ENCODE measurements at places on chromosomes 2 and 18.

GRCh38 chr2:191036363-191036762 is 22.4 kb upstream of the STAT1 start:
- no peak for DNase-seq

DNA sequence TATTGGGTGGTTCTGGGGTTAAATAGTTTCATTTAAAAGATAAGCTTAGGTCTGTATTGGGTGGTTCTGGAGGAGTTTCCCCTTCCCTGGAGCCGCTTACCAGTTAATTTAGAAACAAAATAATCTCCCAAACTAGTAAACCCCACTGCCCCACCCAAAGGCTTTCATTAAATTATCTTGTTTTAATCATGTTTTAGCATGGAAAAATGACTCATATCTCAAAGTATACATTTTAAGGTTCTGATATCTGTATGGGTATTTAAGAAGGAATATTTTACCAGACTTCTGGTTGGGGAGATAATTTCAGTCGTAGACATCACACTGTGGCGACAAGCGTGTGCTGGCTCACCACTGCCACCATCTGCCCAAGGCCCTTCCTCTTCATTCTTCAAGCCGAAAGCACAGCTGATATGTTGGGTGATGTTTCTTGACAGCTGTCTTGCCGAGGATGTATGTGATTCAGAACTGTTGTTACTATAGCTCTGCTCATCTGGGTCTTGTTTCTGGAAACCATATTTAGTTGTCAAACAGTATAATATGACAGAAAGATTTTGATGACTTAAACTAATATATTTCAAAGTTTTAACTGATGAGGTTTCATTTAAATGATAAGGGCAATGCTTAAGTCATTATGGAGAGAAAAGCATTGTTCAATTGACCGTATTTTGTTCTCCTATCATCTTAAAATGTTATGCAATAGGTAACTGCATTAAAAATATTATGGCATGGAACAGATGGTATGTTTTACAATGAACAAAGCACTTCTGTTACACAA is 5.1 kb downstream of the FIGLA start:
- no peak for DNase-seq

DNA sequence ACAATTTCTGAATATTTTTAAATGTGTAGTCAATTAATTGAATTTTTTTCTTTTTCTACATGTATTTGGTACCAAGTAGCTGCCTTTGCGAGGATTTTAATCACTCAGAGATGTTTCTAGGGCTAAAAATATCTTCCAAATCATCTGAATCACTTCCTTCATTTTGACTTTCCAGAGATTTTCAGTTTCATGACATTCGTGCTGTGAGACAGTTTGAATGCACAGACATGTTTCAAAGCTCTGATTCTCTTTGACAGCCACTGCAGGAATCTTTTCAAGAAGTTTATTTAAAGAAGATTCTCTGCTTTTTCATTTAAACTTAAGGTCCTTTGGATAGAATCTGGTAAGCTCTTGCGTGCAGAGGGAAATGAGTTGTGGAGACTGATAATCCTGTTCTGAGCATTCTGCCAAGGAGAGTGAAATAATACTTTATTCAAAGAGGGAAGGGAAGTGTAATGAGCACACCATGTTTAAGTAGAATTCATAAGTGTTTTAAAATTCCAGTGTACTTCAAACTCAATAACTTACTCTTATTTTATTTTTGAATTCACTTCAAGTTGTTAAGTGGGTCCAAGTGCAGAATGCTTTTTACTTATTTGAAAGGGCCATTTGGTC is 9.7 kb downstream of the CYBRD1 start:
- DNase-seq, result no peak

- no peak for DNase-seq
Observed at GRCh38 chr2:53131416-53131815, 636.2 kb upstream of the CHAC2 start.

DNA sequence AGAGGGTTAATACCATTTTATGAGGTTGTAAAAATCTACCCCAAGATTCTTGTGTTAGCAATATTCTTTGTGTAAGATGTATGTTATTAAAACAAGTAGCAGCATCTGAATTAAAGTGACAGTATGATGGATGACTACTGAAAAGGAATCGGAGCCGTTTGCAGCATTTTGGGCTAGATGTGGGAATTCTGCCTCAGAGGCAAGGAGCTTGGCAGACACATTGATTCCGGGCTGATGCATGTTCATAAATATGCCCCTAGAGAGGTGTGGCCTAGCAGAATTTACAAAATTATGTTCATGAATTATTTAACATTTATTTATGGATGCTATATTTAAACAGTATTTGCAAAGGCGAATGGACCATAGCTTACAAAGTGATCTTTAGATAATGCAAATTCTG is 389.0 kb upstream of the ETAA1 start:
- DNase-seq, result no peak

GRCh38 chr18:11529081-11529480 is 80.3 kb upstream of the SLC35G4 start:
- DNase-seq, result no peak

DNA sequence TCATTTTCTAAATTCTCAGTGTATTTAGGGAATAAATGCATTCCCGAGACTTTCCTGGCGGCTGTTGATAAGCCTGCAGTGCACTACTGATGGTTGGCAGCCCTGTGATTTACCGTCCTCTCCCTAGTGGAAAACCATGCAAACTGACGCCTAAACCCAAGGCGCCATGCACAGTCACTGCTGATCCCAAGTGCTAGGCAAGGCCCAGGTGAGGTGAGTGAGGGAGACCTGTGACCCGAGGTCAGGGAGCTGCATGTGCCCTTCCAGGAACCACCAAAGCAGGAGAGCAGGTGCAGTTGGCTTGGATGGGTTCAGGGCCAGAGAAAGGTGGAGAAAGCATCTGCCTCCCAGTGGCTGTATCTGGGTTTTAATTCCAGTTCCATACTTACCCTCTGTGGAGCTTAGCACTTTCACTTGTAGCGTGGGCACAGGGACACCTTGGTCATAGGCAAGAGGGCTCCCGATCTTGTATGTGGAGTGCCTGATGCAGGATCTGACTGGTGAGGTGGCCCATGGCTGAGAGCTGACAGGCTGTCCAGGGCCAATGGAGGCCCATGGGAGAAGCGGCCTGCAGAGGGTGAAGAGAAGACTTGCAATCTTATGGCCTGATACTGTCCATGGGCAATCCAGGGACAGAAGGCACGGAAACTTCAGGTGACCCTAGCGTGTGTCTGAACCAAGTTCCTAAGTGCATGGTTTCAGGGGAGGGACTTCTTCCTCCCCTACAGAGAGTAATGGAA is 131.3 kb downstream of the SH3RF3 start:
- DNase-seq, result no peak

GRCh38 chr2:70161069-70161534 is 29.7 kb downstream of the C2orf42 start:
- DNase-seq, result no peak

- no peak for DNase-seq
Observed at GRCh38 chr2:140639628-140640027, 1491.2 kb downstream of the LRP1B start.

DNA sequence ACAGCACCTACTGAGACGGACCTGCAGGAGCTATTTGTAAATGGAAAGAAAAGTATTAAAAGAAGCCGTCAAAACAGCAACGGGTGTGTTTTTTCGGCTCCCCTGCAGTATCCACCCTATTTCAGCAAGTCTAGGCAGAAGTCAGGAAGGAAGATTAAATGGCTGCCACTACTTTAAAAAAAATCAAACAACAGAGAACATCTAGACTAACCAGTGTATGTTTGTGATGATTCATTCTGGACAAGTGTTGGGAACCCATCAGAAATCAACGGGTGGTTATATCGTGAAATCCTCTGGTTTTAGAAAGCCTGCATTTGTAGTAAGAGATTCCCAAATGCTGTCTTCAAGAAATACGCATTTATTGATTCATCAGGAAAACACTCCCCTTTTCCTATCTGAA is 9.0 kb downstream of the PMAIP1 start:
- no peak for DNase-seq

DNA sequence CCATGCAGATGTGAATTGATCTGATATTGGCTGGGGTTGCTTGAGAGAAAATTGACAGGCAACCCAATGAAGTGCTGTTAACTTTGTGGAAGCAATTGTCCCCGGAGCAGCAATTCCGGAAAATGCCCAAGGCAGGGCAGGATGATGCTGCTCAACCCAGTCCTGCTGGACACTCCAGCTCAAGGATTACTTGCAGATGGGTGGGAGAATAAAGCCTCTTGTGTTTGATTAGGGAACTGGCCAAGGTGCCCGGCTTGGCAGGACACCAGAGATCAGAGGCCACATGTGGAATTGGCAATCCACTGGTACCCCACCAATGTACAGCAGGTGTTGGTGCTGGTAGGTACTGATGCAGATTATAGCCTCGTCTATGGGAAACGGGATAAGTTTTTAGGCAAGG is 12.3 kb upstream of the C2orf42 start:
- no peak for DNase-seq

DNA sequence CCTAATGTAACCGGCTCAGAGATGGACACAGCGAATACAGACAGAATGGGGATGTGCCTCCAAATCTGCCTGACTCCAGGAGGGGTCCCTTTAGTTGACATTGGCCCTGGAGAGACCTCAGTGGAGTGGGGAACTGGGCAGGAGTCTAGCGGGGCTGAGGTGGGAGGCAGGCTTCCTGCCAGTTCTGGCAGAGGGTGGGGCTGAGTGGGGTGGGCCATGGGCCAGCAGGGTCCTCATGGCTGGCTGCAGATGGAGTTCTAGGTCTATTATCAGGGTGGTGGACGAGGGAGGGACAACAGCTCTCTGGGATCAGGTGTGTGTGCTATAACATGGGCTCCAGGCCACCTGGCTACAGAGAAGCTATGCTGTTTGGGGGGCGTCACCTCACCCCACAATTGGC is 21.1 kb downstream of the PROC start:
- DNase-seq, result no peak

GRCh38 chr18:48643262-48643661 is 104.4 kb downstream of the CTIF start:
- DNase-seq, result no peak
